ENCODE measurements at places on chromosomes 5 and 9.

GRCh38 chr5:33372721-33373472, 67.9 kb upstream of the TARS1 start:
- DNase-seq: no peak

- DNase-seq: no peak
Measured at GRCh38 chr5:110790673-110791072, 51.9 kb downstream of the SLC25A46 start.

- DNase-seq: no peak
Measured at GRCh38 chr9:98374385-98375051, 119.1 kb upstream of the TBC1D2 start.

- DNase-seq: peak; percentile 23
Measured at GRCh38 chr5:180598797-180599589, 7.7 kb upstream of the SCGB3A1 start.

DNA sequence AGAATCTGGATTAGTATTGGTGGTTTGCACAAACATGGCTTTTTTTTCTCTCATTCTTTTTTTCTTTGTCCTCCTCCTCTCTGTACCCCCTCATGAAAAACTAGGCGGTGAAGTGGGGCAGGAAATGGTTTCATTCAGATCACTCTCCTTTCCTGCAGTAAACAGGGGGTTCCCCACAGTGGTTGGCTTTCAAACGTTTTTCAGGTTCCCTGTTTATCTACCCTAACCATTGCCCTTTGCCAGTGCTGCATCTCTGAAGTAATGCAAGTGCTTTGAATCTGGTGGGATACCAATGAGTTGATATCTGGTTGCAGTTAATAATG, 29.8 kb downstream of the NR4A3 start:
- DNase-seq: no peak

DNA sequence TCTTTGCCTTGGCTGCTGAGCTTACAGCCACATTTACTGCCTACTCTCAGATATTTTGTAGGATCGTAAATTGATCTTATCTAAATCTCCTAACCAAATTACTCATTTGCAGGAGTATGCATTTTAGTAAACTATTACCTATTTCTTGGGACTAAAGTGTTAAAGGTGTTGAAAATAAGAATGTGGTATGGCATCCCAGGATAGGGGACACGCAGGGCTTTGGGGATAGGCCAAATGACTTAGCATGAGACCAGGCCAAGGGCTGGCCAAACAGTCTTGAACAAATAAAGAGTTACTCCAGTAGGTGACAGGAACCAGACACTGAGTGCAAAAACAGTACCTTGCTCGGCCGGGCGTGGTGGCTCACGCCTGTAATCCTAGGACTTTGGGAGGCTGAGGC, 25.1 kb downstream of the TBC1D2 start:
- DNase-seq: no peak

DNA sequence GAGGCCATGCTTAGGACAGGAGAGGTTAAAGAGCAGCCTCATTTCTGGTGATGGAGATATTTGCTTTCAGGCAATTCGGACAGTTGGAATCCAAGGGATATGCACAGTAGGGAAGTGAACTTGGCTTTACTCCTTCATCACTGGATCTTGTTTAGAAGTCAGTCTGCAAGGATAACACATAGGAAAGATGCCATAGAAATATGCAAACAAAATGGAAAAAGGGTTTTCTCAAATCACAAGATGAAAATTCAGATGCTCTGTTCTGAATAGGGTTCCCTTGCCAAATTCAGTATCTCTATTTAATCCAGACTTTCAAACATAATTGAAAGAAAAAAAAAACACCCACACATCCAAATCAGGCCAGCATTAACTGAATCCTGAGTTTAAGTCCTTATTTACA, 166.9 kb downstream of the MEF2C start:
- DNase-seq: no peak

DNA sequence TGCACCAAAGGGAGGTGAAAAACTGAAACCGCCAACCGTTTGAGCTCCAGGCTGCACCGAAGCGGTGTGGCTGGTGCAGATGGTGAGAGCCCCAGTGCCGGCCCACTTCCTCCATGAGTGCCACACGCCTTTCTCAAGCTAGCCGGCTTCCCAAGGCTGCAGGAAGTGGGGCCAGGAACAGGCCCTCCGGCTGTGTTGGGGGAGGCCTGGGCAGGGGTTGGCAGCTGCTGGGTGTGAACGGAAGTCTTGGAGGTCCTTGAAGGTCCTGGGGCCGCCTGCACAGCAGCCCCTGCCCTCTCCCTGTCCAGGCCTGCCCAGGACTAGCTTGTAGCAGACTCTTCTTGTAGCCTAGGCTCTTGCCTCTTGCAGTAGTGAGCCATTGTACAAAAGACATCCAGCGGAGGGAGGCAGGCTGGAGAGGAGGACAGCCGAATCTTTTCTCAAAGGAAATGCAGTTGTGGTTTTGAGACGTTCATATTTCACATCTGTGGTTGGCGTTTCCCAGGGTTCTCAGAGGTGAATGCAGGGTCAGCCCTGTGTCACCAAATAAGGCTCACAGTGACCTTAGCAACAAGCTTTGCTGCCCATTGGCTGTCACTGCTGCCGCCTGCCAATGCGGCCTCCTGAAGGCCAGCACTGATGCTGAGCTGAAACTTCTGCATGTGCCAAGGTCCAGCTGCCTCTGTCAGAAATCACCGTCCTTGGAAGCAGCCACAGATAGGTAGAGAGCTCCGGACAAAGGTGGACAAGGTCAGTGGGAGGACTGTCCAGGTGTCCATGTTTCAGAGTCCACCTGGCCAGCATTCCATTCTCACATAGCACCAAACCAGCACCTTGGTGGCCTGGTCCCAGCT, 23.9 kb downstream of the IRF1 start:
- peak; percentile 37 for DNase-seq

- DNase-seq: no peak
Measured at GRCh38 chr5:86442036-86442745, 175.6 kb upstream of the COX7C start.

DNA sequence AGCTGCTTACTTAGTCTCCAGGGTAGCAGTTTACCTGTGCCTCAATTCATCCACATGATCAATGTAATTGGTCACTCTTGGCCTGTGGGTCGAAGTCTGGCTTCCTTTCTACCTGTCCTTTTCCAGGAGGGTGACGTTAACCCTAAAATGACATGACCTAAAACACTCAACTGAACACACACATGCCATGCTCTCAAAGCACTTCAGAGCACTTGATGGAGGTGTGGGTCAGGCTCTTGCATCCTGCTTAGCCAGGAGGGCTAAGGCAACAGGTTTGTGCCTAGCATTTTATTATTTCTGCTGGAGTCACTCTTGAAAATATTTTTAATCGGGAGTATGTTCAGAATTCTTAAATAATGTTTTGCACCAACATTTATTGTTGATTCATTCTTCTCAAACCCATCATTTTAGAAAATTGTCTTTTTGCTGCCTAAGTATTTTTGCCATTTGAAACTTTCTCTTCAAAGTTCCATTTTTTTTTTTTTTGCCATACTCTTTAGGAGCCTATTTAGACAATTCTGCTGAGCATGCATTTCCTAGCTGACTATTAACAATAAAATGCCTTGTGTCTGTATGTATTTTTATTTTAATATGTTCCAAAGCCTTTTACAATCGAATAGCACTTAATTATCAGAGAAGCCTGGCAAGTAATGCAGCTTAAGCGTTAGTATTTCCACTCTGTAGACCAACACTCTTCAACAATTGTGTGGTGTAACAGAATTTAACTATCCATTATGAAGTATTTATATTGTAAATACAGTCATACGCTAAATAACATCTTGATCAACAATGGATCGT, 59.1 kb downstream of the ATP10B start:
- DNase-seq: no peak

DNA sequence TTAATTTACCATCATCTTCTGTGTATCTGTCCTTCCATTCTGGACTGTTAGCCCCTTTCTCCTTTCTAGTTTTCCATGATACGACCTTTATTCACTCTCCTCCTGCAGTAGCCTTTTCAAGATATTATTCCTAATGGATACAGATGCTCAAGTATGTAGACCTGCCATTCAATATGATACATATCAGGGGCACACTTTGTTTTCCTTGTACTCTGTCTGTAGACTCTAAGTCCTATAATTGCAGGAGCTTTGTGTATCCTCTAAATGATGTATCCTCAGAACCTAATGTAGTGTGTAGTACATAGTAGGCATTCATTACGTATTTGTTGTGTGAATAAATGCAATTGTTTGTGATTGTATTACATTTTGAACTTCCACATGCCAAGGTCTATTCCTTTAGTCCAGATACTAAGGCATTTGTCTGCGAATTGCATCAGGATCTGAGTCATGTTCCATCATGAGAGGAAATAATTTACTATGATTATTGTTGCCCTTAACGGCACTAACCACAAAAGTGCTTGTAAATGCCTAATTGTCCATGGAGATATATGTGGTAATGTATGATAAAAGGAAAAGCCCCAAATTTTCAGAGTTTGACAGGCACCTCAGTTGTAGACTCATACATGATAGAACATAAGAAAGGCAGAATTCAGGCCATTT, 57.1 kb upstream of the IZUMO3 start:
- DNase-seq: no peak

DNA sequence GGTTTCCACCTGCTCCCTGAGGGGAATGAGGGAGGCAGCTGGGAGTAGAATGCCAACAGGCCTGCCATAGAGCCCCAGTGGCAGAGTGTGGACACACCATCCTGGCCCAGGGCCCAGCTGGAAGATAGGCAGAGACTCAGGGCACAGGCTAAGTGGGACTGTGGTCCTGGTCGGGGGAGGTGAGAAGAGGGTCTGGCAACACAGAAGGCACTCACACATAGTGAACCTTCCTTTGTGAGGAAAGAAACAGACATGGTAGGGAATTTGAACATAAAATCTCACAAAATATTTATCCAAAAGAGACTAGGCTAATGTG, 41.2 kb downstream of the WDR36 start:
- no peak for DNase-seq

GRCh38 chr9:36486933-36487481, 85.7 kb upstream of the MELK start:
- peak; percentile 61 for DNase-seq

- no peak for DNase-seq
Measured at GRCh38 chr9:6965566-6965965, 207.8 kb downstream of the KDM4C start.

DNA sequence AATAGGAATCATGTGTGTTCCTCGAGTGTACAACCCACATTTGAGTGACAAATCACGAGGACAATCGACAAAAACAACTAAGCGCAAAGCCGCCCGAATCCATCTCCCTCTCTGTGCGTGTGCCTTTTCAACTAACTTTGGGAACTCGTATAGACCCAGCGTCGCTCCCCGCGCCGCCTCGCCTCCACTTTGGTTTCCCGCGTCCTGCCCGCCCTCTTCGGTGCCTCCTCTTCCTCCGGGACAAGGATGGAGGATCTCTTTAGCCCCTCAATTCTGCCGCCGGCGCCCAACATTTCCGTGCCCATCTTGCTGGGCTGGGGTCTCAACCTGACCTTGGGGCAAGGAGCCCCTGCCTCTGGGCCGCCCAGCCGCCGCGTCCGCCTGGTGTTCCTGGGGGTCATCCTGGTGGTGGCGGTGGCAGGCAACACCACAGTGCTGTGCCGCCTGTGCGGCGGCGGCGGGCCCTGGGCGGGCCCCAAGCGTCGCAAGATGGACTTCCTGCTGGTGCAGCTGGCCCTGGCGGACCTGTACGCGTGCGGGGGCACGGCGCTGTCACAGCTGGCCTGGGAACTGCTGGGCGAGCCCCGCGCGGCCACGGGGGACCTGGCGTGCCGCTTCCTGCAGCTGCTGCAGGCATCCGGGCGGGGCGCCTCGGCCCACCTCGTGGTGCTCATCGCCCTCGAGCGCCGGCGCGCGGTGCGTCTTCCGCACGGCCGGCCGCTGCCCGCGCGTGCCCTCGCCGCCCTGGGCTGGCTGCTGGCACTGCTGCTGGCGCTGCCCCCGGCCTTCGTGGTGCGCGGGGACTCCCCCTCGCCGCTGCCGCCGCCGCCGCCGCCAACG, at the start of gene GPR150:
TSS of gene GPR150 (plus strand) at position 58 of the 840 bp plus-strand sequence. CDS start at position 247, 189 bp downstream.
- DNase-seq: peak; percentile 85

- no peak for DNase-seq
Measured at GRCh38 chr5:113692891-113693457, 179.5 kb downstream of the YTHDC2 start.

- DNase-seq: no peak
Measured at GRCh38 chr9:112249277-112249676, 74.2 kb upstream of the SUSD1 start.

DNA sequence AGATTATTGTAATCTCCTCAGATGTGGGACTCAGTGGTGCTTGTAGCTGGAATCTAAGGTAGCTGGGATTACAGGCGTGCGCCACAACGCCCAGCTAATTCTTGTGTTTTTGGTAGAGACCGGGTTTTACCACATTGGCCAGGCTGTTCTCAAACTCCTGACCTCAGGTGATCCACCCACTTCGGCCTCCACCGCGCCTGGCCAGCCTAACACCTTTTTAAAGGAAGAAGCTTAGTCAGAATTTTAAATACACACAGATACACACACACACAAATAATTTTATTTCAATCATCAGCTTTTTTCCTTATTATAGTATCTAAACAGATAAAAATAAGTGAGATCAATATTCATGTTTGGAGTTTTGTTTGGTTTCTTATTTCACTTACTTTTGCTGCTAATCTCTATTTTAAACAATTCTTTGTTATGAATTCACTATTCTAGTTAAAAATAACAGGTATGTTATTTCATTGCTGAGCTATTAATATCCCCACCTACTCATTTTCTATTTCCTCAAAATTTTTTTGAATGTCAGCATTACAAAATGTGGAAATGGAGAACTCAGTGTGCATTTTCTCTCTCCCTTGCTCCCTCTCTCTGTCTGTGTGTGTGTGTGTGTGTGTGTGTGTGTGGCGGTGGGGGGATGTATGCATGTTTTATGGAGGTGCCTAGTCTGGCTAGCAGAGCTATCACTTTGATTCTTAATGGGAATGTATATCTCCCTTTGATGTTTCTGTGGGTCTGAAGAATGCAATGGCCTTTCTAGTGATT, 960.6 kb upstream of the DMAC1 start:
- no peak for DNase-seq

DNA sequence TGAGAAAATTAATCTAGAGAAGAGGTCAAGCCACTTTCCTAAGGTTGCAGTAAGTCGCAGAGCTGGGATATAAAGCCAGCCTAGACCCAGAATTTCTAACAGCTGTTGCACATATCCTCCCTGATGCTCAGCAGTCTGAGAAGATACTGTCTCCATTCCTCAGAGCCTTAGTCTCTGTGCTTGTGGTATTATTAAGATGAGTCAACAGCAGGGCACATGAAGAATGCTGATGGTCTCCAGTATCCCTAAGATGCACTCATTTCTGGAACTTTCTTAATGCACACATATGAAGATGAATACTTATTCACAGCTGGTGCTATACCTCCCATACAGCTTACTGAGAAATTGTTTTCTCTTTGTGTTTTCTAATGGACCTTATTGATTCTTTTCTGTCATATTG, 32.5 kb downstream of the SGCD start:
- DNase-seq: no peak

Data from psoas muscle (tissue), 8 donors.